Thoracic aorta (tissue), 2 donors: ENCODE measurements at places on chromosomes 16 and 17. TPM values are rescaled to one million over a fixed set of nuclear protein-coding genes. Genes with fewer than 3 reads are reported as not detected.

- H3K27ac ChIP-seq: no peak overlapping the region
- peaks cover 3% of the 10 kb centered on the region for H3K4me1 ChIP-seq
- no peaks in the 10 kb centered on the region for H3K27me3 ChIP-seq
- DNase-seq: no peak
- H3K36me3 ChIP-seq: peaks cover 35% of the 10 kb centered on the region
Measured at GRCh38 chr16:14641926-14642325, 9.2 kb downstream of the BFAR start.

- no peak overlapping the region for H3K4me3 ChIP-seq
- DNase-seq: no peak
- H3K4me1 ChIP-seq: no peaks in the 10 kb centered on the region
- no peaks in the 10 kb centered on the region for H3K27me3 ChIP-seq
Measured at GRCh38 chr16:79012671-79013434, 587.7 kb downstream of the MAF start.

GRCh38 chr17:77646046-77646430 is 312.5 kb upstream of the TNRC6C start:
- H3K27me3 ChIP-seq: no peaks in the 10 kb centered on the region
- H3K4me3 ChIP-seq: peak overlapping the region; percentile 55
- H3K36me3 ChIP-seq: no peaks in the 10 kb centered on the region
- H3K27ac ChIP-seq: no peak overlapping the region

The KRT40 gene
- total RNA-seq: not detected
